ENCODE measurements at places on chromosomes 2 and 18.

- DNase-seq = no peak
Measured at GRCh38 chr2:6833300-6833604, 32.5 kb downstream of the CMPK2 start.

GRCh38 chr2:17915099-17915498 is 36.6 kb downstream of the KCNS3 start:
- DNase-seq = no peak

- peak; percentile 75 for DNase-seq
Measured at GRCh38 chr2:238425979-238426567, 654 bp upstream of the ASB1 start.

GRCh38 chr18:6574631-6575030 is 154.9 kb upstream of the ARHGAP28 start:
- DNase-seq = no peak

- peak; percentile 77 for DNase-seq
Measured at GRCh38 chr2:1791685-1792435, 47.5 kb upstream of the PXDN start.

- no peak for DNase-seq
Measured at GRCh38 chr2:71120195-71120594, 9.8 kb downstream of the MCEE start.

DNA sequence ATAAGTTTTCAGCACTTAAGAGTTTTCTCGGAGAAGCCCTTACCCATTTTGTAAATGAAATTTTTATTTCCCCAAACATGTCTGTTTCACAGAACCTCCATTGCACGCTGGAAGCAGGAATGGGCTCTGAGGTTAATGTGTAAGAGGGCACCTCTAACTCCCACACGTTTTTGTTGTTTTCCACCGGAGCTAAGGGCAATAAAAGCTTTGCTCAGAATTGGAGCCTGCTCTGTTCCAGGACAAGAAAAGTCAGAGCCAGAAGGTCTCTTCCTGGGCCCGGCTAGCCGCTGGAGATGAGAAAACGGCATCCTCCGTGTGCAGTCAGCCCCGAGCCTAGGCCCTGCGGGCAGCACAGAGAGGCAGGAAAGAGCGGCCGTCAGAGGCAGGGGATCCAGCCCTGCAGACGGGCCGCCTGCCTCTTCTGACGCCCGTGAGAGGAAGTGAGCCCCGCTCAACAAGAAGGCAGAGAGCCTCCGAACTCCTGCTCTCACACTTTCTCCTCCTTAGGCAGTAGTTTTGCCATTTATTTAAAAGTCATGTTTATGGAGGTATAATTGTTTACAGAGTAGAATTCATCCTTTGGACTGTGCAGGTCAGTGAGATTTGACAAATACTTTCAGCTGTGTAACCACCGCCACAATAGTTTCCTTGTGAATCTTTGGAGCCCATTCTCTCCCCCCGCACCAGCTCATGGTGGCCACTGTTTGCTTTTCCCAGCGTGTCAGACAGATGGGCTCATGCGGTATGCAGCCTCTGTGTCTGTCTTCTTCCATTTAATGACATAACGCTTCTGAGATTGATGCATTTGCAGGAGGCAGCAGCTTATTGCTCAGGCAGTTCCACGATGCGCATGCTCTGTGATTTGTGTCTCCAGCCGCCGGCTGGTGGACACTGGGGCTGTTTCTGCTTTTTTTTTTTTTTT is 117.3 kb downstream of the GALR1 start:
- no peak for DNase-seq

DNA sequence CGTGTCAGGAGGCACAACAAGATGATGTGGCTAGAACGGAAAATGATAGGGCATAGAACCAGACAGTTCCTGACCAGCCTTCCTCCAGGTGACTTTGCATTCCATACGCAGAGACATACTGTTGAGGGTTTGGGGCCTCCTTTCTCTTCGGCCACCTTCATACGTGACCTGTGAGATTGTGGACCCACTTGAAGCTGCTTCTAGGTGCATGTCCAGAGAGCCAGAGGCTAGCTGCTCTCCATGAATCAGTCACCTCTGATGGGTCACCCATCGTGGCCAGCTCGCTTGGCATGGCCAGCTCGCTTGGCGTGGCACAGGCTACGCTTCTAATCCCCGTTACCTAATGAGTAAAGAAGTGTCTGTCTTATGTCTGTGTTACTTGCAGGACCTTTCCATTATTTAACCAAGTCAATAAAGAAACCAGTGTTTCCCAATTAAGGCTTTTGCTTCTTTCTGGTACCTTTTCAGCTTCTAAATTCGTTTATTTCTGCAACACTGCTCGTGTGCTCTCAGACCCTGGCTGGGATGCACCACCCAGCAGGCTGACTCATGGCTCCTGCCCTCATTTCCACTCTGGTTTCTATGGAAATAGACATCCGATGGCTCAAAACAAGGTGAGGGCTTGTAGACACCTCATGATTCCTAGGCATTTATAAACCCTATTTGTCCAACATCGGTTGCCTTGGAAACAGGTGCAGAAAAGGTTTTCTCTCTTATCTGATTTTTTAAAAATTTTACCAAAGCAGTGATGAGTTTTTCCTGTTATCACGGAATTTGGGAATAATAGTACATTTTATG is 86.7 kb upstream of the B3GNT7 start:
- DNase-seq = no peak

DNA sequence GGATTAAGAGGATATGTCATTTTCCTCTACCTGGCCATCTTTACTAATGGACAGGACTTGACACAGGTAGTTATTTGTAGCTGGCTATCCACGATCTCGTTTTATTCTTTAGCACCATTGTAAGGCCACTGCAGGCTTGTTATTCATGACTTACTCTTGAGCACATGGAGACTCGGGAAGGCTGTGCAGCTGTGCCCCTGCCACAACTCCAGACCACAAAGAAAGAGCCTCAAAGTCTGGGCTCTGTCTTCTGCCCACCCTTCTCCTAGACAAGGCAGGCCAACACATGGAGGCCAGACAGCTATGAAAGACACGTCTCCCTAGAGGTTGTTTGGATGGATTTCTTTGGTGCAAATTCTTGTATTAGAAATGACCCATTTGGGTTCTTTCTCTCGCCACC is 133.8 kb downstream of the NAPG start:
- no peak for DNase-seq

DNA sequence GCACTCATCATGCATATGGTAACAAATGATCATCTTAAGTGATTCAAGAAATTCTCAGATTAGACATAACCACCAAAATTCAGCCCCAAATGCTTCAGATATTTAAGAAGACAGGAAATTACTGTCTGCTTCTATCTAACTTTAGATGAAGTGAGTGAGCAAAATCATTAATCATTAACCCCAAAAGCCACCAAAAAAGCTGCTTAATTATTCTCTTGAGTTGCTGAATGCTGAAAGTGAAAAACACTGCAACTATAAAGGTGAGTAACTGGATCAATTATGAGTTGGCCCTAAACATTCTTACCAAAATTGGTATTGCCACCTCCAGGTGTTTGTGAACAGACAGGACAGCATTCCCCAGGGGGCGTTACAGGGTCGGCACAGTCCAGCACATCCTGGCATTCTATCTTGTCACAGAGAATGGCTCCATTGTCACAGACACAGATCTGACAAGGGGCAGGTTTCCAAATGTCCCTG is 69.6 kb downstream of the COL5A2 start:
- DNase-seq = no peak

- no peak for DNase-seq
Measured at GRCh38 chr2:62550461-62550860, 44.5 kb upstream of the TMEM17 start.

GRCh38 chr2:64866797-64867196 is 122.4 kb upstream of the SLC1A4 start:
- DNase-seq = peak; percentile 62

DNA sequence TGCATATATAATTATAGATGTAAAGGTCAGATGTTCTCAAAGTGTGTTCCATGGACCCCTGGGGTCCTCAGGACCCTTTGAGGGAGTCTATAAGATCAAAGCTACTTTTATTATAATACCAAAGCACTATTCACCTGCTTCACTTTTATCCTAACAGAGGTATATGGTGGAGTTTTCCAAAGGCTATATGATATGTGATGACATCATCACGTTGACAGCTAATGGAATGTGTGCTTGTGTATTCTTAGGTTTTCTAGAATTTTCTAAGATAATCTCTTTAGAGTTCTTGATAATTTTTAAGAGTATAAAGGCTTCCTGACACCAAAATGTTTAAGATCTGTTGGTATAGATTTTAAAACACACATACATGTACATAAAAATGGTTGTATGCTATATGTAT is 10.4 kb upstream of the ALK start:
- DNase-seq = no peak

GRCh38 chr2:32227492-32227891 is 37.2 kb downstream of the NLRC4 start:
- no peak for DNase-seq

DNA sequence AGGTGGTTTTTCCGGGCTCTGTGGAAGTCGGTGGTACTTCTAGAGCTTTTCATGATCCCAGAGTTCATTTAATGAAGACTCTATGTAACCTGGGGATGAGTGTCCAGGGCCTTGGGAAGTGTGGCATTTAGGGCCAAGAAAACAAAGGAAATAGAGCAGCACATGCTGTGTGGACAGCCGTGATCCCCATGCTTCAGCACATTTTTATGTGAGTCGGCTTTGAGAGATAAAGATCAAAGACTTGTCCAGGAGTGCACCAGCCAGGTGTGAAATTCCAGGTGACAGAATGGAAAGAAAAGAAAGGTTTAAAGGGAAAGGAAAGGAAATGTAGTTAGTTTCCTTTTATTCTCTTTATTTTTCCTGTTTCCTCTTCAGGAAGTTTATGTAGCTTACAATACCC is 258.0 kb upstream of the NRP2 start:
- DNase-seq = no peak

DNA sequence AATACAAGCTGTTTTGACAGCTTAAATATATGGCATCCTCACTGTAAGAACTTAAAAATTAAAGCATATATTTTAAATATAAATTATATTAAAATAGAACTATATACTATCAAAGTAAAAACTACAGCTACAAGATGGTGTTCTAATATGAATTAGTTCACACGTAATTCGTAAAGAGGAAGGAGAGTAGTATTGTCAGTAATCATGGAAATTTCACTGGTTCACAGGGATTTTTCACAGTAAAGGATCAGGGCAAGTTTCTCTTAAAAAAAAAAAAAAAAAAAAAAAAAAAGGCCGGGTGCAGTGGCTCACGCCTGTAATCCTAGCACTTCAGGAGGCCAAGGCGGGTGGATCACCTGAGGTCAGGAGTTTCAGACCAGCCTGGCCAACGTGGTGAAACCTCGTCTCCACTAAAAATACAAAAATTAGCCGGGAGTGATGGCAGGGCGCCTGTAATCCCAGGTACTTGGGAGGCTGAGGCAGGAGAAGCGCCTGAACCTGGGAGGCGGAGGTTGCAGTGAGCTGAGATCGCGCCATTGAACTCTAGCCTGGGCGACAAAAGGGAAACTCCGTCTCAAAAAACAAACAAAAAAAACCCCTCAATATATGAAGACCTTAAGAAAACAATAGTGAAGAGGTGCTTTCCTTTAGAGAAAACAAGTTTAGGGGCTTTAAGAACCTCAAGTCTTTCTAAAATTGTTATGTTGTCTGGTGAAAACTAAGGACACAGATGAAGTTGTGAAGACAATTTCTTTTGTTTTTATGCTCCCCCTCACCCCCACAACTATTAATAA is 32.5 kb downstream of the PNO1 start:
- DNase-seq = no peak

DNA sequence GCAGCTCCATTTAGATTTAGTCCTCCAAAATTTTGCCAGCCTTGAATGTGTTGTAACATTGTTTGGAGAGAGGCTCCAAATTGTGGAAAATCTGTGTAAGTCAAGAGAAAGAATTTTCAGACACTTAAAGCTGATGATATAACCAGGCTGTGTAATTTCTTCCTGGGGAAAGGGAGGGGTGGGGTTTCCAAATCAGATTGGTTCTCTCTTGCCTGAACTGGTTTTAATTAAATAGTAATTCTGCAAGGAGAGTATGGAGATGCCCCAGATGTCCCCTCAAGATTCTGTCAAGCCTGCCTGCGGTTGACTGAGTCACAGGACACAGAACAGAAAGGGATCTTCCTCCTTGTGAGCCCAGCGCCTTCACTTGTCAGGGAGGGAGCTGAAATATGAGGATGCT is 54.5 kb downstream of the C18orf63 start:
- no peak for DNase-seq
